ENCODE measurements at places on chromosomes 2 and 18.

GRCh38 chr2:241123816-241124536, 21.9 kb upstream of the MTERF4 start:
- no peak for DNase-seq

- no peak for DNase-seq
Observed at GRCh38 chr2:141260911-141261310, 869.9 kb downstream of the LRP1B start.

GRCh38 chr2:86305195-86305914, 32.1 kb downstream of the REEP1 start:
- no peak for DNase-seq

GRCh38 chr2:70303186-70303585, 1.3 kb upstream of the FAM136A start:
- no peak for DNase-seq

DNA sequence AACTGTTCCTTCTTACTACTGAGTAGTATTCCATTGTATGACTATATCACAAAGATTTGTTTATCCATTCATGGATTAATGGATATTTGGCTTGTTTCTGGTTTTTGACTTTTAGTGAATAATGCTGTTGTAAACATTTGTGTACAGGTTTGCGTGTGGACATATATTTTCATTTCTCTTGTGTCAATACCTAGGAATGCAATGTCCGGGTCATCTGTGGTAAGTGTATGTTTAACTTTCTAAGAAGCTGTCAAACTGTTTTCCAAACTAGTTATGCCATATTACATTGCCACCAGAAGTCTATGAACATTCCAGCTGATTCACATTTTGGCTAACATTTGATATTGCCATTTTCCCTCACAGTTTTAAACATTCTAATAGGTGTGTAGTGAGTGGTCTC, 29.1 kb upstream of the SLC16A14 start:
- DNase-seq, result no peak

DNA sequence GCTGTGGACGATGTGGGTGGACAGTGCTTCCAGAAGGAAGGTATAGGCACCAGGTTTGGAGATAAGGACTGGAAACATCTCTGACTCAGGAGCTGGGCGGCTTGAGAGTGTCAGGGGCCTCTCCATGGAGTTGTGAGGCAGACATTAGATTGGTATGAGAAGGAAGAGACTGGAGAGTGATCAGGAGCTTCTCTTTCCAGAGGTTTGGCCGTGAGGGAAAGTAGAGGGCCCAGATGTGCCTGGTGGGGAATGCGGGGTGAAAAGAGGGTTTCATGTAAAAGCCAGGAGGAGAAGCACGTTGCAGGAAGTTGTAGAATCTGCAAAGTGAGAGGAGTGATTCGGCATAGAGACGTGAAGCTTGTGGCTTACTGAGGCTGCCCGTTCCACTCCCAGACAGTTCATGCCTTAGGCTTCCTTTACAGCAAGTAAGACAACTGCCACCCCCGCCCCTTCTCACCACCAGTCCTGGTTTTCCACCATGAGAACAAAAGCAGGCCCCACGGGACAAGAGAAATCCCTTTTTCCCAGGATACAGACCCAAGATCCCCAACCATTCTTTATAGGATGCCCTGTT, 166.3 kb upstream of the HDAC4 start:
- DNase-seq, result no peak

DNA sequence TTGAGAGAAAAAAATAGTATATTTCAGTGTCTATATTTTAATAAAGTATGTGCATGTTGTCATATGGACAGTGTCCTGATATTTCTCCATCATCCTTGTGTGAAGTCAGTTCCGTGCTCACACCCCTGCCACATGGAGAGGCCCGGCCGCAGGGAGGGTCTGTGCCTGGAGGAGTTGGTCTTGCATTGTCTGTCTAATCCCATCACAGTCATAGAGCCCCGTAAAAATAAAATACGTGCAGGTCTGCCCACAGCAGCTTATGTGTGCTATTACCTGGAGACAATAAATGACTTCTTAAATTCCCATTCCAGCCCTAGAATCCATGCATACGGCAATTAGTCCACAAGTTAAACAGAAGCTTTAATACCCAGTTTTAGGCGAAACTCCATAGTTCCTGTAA, 20.1 kb downstream of the MAPRE2 start:
- DNase-seq, result no peak

DNA sequence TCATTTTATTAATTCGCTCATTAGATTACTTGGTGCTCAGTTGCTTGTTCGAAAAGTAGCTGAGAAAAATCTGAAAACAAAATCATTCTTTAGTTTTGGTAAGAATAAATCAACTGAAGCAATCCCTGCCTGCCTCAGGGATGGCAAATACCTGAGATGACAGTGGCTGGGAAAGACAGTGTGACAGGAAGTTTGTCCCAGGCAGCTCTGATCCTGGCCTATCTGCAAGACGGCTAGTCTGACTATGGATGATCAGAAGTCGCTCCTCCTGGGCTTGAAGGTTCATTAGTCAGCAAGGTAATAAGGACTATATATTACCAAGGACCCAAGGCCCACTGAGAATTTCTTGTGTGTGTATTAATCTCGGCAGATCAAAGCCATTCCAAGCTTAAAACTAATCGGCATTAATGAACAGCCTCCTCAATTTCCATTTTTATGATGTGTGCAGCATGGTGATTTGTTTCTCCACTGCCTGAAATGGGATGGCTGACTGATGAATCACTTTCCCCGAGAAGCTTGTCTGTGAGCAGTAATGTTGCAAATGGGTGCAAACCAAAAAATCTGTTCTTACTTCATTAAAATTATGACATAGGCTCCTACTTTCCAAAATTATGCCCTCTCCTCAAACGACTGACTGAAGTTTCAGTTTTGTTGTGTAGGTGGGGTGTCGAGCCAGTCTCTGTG, 199.9 kb downstream of the ACTR3 start:
- no peak for DNase-seq

- DNase-seq, result no peak
Observed at GRCh38 chr2:112032689-112033465, 22.2 kb upstream of the TMEM87B start.

DNA sequence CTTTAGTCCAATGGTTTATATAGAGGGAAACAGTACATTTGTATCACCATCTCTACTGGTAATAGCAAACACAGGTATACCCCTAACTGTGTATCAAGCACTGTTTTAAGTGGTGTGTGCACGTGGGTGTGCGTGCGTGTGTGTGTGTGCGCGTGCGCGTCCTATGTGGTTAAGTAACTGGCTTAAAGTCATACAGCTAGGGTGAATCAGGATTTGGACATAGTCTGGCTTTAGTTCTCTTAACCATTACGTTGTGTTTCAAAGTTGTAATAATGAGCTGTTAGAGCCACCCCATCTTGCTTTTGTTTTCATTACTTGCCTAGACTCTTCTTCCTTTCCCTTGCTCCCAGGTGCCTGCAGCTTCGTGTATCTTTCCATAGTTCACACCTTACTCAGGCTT, 2.1 kb downstream of the HADHB start:
- no peak for DNase-seq

DNA sequence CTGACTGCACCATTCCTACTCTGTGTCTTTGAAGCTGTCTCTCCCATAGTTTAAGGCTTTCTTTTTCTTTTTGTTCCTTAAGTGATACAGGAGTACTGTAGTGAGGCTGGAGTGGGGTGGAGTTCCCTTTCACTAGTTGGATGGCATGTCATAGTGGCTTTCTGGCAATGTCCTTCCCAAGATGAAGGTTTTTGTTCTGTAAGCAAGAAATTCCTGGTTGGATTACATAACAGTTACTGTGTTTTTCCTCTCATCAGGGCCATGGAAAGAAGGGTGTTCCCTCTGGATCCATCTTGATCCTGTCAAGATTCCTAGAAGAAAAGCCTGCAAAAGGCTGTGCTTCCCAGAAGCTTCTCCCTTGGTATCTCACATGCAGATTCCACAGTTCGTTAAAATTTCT, 84.2 kb downstream of the ACKR3 start:
- DNase-seq, result no peak

DNA sequence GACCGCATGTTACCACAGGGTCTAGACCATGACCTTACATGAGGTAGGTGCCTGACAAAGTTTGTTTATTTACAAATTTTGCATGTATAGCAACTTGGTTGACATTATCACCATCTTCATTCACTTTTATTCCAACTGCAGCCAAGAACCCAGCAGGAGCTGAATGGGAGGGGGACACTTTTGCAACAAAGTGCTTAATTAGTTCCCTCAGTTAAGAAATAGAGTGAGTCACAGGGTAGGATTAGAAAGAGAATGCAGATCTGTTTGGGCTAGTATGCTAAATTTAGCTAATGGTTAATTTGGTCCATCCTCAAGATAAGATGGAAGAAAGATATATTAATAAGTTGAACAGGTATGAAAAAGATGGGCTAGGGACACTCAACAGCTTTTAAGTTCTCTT, 678.9 kb downstream of the ARHGAP15 start:
- no peak for DNase-seq
